ENCODE measurements at places on chromosomes 11 and 22.

DNA sequence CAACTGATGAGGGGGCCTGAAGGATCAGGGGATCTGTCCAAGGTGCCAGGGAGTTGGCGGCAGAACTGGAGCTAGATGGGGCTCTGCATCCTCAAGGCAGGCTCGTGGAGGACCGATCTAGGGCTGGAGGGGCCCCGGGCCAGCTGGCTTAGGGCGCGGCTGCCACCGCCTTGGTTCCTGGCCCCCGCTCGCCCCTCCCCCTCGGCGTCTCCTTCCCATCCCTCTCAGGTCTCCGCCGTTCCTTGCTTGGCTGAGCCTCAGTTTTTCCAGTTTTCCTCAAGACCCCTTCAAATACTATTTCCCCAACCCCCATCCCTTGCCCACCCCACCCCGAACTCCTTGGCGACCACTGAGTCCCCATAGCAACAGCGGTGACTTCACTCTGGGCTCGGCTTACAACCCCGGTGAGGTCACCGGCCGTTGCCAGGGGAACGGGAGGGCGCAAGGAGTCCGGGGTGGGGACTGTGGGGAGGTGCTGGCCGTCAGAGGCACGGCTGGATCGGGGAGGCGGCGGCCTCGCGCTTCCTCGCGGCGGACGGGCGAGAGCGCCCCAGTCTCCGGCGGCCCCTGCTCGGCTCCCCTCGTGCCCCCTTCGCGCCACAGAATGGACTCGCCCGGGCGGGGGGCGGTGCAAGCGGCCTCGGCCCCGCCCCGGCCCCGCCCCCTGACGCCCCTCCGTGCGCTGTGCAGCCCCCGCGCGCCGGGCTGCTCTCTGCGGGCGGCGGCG, 7.5 kb downstream of the FREY1 start:
- no peaks in the 10 kb centered on the region for H3K27me3 ChIP-seq
- H3K36me3 ChIP-seq, result no peaks in the 10 kb centered on the region
- H3K4me3 ChIP-seq, result peak overlapping the region; percentile 78
- H3K27ac ChIP-seq, result peak overlapping the region; percentile 40
- peaks cover 22% of the 10 kb centered on the region for H3K4me1 ChIP-seq

- H3K36me3 ChIP-seq, result no peaks in the 10 kb centered on the region
- H3K27ac ChIP-seq, result no peak overlapping the region
- H3K4me1 ChIP-seq, result no peaks in the 10 kb centered on the region
- no peak overlapping the region for H3K4me3 ChIP-seq
- no peaks in the 10 kb centered on the region for H3K27me3 ChIP-seq
- DNase-seq, result no peak
Measured at GRCh38 chr11:131944736-131945135, 574.3 kb downstream of the NTM start.

DNA sequence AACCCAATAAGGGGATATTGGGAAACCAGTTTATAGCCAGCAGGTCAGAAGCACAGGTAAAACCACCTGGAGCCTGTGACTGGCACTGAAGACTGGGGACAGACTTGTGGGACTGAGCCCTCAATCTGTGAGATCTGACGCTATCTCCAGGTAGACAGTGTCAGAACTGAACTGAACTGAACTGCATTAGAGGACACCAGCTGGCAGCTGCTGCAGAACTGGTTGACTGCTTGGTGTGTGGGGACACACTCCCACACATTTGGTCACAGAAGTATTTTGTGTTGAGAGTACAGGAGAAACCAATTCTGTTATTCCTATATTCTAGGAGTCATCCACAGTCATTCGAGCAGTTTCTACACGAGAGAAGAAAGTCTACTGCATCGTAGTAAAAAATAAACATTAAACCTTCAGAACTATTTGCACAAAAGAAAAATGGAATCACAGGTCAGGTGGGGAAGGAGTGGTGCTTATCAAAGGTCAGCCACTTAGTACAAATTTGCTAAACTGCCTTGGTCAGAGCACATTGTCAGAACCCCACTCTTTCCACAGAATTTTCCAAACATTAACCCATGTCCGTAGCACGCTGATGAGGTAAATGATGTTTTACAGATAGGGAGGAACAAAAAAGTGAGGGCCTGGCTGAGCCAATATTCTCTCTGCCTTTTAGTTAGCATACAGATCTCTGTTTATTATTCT, 77.2 kb downstream of the SIK3 start:
- H3K27ac ChIP-seq, result no peak overlapping the region
- DNase-seq, result no peak
- H3K4me3 ChIP-seq, result no peak overlapping the region
- no peaks in the 10 kb centered on the region for H3K27me3 ChIP-seq

DNA sequence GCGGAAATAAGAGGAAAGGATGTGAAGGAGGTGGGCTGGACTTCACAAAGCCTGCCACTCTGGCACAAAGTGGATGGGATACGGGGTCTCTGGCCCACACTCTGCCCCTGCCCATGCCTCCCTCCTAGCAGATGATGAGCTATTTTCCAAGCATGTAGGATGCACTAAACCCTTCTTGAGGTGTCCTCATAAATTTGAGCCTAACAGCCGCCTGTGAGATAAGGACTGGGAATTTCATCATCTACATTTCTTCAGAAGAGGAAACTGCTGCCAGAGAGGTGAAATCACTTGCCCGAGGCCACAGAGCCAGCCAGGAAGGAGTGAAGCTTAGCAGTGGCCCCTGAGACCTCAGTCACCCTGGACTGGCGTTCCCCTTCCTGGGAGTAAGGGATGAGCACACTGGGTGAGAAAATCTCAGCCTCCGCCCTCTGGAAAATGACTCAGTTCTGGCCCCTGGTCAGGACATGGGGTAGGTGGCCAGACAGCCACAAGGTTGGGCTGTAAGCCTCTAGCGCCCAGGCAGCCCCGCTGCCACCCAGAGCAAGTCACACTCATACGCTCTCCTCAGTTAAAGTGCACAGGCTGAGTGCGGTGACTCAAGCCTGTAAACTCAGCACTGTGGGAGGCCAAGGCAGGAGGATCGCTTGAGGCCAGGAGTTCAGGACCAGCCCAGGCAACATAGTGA, 27.9 kb downstream of the MB start:
- no peak overlapping the region for H3K27ac ChIP-seq
- no peaks in the 10 kb centered on the region for H3K36me3 ChIP-seq
- no peak for DNase-seq
- no peaks in the 10 kb centered on the region for H3K27me3 ChIP-seq
- no peaks in the 10 kb centered on the region for H3K4me1 ChIP-seq

DNA sequence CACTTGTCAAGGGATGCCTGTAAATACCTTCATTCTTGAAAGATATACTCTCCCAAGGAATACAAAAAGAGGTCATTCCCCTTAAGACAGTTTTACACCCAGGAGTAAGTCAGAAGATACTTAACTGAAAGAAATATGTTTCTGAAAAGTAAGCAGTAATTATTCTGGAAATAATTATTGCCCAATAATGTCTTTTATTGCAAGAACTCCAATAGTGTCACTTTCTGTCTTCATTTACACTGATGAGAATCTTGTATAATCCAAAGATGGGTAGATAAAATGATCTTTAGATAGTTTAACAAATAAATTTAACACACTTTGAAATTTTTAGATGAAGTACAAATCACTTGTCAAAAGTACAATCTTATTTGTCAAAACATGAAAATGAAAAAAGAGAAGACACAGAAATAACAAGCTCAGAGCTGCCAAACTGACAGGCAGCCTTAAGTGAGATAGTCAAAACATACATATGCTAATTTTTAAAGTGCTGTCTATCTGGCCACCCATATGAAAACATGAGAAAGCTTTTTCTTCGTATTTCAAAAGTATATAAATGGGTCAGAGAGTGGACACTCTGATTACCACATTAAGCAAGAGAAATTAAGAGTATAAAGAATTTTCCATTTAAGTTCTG, 225.1 kb downstream of the TTC28 start:
- DNase-seq, result no peak
- H3K27ac ChIP-seq, result no peak overlapping the region
- H3K27me3 ChIP-seq, result no peaks in the 10 kb centered on the region
- no peaks in the 10 kb centered on the region for H3K4me1 ChIP-seq
- no peaks in the 10 kb centered on the region for H3K36me3 ChIP-seq

GRCh38 chr22:45628515-45628914, 43.1 kb upstream of the ATXN10 start:
- no peak overlapping the region for H3K4me3 ChIP-seq
- no peaks in the 10 kb centered on the region for H3K4me1 ChIP-seq
- H3K27ac ChIP-seq, result no peak overlapping the region

DNA sequence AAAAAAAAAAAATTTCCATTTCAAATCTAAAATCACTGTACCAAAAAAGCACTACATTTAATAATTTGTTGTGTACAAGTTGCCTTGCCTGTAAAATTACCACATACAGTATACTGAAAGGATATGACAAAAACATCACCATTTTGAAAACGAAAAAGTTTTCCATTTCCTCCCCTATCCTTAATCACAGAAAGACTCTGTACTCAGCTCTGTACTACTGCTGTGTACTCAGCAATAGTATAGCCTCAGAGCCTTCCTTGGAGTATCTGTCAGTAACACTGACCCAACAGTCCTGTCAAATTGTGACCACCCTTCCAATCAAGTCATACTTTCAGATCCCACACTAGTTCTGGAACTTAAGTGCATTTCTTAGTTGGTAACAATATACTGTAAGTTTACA, 48.0 kb downstream of the CELF1 start:
- peaks cover 33% of the 10 kb centered on the region for H3K4me1 ChIP-seq
- H3K27ac ChIP-seq, result no peak overlapping the region
- no peaks in the 10 kb centered on the region for H3K36me3 ChIP-seq
- no peaks in the 10 kb centered on the region for H3K27me3 ChIP-seq
- DNase-seq, result no peak
